ENCODE measurements at places on chromosomes 4 and X.

GRCh38 chr4:20832826-20833225 lies 132.6 kb downstream of the PACRGL start:
- peak; percentile 37 for DNase-seq

- DNase-seq, result no peak
Measured at GRCh38 chr4:185535612-185536410, 504 bp upstream of the PDLIM3 start.

DNA sequence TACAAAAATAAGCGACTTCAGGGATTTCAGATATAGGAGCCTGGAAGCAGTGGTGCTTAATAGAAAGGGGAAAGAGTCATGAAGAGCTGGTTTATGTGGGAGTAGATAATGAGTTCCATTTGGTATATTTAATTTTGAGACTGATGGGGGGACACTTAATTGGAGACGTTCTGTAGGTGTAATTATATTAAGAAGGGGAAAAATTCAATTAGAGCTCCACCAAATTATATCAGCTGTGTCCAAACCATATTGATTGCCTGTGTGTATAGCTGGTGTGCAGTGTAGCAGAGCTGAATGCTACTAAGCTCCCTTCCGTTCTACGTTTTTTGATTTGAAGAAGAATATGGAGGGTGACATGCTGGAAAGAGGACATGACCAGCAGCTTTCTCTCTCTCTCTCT lies 282.3 kb downstream of the DMD start:
- no peak for DNase-seq

- DNase-seq, result no peak
Measured at GRCh38 chr4:114191496-114191895, 212.0 kb upstream of the ARSJ start.

GRCh38 chr4:111360906-111361305 lies 738.0 kb upstream of the PITX2 start:
- peak; percentile 34 for DNase-seq

- DNase-seq, result peak; percentile 59
Measured at GRCh38 chrX:16664074-16664473, 14.1 kb downstream of the S100G start.

DNA sequence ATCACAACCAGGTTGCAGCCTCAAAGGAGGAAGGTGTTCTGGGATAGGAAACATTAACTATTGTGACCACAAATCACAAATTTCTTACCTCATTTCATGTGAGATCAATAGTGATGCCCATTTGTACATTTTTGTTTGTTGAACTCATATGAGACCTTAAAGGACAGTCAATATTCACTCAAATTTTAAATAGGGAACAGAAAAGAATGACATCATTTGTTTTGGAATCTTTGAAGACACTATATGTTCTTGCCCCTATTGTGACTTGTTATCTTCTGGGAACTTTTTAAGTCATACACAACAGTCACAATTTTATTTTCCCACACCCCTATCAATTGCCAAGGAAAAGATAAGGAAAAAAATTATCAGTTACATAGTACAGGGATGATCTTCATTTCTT lies 346.5 kb downstream of the ARAP2 start:
- no peak for DNase-seq

- DNase-seq, result no peak
Measured at GRCh38 chr4:27742816-27743215, 882.2 kb downstream of the STIM2 start.

GRCh38 chr4:84574069-84574720 lies 8.7 kb upstream of the CDS1 start:
- no peak for DNase-seq

DNA sequence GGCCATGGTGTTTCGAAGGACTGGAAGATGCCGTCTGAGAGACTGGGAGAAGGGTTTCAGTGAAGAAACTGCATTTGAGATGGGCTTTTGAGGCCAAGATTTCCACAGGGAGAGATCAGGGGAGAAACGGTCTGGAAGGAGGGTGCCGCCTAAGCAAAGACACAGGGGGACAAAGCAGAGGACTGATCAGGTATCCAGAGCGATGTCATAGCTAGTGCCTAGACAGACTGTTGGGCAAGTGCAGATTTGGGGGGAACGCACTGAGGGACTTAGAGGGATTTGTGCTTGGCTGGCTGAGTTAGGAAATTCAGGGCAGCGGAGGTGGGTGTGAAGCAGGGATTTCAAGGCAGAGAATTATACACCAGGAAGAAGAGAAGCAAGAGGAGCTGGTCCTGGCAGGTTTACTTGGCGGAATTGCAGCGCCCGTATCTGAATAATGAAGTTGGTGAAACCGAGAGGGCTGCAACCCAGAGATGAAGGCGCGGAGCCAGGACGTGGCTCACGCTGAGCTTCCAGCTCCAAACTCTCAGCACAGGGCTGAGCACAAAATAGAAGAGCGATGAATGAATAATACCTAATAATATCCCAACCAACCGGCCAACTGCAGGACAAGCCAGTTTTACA lies 106.9 kb downstream of the MAML3 start:
- peak; percentile 31 for DNase-seq

DNA sequence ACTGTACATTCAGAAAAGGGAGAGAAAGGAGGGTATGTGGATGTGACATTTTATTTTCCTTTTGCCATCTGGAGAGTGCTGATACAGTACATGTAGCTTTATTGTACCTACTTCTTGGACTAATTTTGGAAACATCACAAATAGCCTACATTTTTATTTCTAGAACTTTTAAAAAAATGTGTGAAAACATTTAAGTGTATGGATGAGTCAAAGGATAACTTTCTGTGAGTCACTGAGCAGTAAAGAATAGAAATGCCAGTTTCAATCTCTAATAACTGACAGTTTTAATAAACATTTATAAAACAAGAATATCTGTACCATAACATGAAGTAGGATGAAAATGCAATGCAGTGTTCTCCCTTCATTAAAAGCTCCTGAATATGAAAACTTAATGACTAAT lies 374.4 kb upstream of the NWD2 start:
- no peak for DNase-seq

DNA sequence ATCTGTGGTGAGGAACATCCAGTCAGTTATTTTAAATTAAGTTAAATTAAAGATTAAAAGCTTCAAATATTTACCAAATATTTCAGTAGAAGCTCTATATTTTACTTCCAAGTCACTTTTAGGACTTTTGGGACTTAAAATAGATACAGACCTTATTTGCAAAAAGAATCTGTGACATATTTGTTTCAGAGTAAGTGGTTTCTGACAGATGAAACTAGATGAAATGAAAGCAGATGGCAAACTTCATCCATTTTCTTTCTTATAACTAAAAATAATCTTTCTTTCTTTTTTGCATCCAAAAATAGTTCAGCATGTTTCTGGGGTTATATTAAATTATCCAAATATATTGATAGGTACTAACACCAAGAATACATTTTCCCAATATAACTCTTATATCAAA lies 6.6 kb upstream of the UTP3 start:
- no peak for DNase-seq

DNA sequence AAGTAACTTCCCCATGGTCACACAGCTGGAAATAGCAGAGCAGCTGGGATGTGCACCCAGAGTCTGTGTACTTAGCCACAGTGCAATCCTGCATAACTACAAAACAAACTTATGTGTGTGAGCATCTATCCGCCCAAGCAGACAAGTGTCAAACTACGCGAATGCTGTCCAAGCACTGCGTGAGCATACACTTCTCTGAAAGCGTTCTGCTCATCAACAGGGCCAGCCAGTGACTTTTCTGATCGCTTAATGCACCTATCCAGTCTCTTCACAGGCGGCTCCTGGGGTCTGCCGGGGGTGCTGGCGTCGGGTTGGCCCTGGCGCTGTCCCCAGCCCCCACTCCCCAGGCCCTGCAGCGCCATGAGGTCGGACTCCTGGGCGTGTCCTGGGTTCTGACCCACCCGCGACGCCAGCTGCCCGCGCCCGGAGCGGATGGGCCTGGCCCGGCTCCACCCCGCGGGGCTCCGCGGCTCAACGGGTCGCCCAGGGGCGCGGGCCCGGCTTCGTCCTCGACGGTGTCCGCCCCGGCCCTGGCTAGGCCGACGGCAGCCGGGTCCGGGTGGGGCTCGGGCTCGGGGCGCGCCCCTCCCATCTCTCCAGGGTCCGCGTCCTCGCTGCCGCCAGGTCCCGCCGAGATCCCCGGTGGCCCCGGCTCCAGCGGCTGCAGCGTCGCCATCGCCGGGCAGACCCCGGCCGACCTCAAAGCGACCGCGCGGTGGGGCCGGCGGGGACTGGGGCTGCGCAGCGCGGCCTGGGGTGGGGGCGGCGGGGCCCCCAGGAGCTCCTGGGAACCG lies 1.3 kb upstream of the ZNF141 start:
- DNase-seq, result peak; percentile 14

GRCh38 chr4:186772936-186773487 lies 49.4 kb upstream of the FAT1 start:
- no peak for DNase-seq

GRCh38 chr4:93802045-93802444 lies 26.5 kb upstream of the ATOH1 start:
- no peak for DNase-seq

DNA sequence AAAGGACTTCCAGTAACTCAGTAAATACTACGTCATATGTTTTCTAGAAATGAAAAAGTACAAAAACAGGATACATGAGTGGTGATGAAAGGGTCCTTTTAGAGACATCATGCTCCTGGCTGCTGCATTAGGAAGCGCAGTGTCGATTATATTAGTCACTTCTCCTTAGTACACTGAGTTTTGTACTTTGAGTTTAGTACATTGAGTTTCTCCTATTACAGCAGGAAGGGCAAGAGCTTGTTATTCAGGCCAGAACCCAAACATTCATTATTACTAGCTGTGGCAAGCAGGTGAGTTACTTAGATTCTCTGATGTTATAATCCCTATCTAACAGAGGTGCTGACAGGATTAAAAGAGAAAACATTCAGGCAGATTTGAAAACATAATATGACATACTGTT lies 21.3 kb downstream of the RPGR start:
- DNase-seq, result peak; percentile 92

- DNase-seq, result no peak
Measured at GRCh38 chr4:119029847-119030535, 105.6 kb upstream of the MYOZ2 start.

DNA sequence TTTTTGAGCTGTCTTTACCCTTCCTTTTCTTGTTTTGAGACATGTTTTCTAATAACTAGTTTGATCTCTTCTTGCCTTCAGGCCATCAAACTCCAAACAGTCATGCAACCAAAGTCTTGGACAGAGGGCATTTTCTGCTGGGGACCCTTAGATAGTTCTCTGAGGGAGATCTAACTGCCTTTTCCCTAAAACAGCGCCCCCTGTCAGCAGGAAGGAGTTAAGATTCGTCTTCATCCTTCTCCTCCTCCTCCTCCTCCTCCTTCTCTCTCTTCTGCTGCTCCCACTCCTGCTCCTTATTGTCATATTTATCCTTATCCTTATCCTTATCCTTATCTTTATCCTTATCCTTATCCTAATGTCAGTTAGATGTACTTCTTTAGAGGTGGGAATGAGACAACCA lies 417.2 kb downstream of the TRAM1L1 start:
- DNase-seq, result no peak

DNA sequence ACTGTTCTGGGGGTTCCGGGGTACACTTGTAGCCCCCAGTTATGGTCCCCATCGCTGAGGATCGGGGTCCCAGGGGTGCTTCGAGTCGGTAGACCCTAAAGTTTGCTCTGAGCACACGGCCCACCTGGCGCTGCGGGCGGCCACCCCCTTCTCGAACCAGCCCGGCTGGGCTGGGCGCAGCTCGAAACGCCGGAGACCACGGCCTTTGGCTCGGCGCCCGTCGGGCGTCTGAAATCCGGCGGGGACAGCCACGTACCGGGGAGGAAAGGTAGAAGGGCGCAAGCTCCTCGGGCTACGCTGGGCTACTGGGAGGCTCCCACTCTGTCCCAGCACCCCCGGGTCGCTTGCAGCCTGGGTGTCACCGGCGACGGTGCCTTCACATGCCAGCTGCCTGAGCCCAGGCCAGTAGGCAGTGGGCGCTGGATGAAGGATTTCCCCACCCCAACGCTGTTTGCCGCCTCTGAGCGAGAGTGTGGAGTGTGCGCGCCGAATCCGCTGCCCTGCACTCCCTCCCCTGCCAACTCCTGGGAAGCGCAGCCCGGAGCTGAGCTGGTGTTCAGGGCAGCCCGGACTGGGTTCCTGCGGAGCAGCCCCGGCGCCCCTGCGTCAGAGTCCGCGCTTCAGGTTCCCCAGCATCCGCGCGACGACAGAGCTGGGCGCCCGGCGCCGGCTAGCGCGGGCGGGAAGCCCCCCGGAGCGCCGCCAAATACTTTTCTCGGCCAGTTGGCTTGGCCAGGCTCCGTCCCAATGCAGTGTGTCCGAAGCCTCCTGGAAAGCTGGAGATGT lies 637 bp downstream of the MAMLD1 start:
- peak; percentile 37 for DNase-seq

DNA sequence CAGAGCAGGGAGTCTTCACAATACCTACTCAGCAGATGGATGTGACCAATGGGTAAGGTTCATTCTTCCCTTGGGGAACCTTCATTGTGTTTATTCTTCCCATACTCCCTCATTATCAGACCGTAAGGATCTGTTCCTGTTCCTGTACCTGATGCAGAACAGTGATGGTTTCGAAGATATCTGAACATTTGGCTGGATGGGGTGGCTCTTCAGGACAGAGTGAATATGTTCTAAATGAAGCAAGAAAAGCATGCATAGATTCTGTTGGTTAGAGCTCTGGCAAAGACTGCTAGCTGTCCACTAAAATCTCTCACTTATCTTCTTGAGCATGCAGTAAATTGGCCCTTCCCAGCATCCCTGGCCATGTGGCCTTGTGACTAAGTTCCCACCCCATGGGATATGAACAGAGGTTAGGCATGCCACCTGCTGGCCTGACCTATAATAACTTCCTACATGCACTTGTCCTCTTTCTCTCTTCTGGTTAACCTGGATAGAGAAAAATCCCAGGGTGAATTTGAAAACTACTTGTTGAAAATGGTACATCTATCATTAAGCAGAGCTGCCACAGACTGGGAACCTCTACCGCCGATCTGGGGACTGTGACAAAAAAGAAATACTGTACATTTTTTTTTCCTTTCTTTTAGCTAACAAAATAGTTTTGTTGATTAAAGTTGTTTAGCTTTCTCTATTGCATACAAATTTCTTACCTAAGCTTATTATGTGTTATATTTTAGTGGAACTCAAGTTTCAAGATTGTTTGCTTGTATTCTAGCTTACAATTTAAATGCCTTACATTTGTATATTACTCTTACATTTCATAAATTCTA lies 60.0 kb upstream of the BANK1 start:
- peak; percentile 80 for DNase-seq

DNA sequence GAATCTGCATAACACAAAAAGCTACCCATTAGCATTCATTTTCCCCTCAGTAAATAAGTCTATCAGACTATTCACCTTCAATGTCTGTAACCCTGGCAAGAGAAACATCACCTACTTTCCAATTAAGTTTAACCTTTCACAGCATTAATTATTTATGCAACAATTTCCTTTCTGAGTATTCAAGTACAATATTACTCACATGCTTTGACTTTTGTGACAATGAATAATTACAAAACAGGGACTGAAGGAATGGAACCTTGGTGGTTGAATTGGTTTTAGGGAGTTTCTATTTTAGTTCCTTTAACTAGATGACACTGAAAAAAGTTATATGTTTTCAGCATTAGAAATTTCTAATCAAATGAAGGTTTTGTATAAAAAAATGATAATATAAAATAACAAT lies 932.3 kb upstream of the EPHA5 start:
- no peak for DNase-seq

GRCh38 chrX:150940844-150941495 lies 42.2 kb upstream of the HMGB3 start:
- no peak for DNase-seq

GRCh38 chrX:45762699-45763647 lies 562.3 kb upstream of the DIPK2B start:
- no peak for DNase-seq

Data from fibroblast of mammary gland (primary cell).